Stimulated activated CD4-positive, alpha-beta T cell treated with anti-CD3 and anti-CD28 coated beads, Interleukin-1b, Interleukin-23, amount 100 ng/mL, for 24 hours (primary cell): ENCODE measurements at places on chromosomes 16 and 17.
A peak's percentile ranks its signal among the peaks of the same experiment; 100 is the strongest.

- no peak for DNase-seq
These were observed 170.5 kb downstream of the TANC2 start for GRCh38 chr17:63136369-63137012.

- DNase-seq: no peak
These were observed 109.8 kb downstream of the SLC39A11 start for GRCh38 chr17:72982680-72983079.

GRCh38 chr17:7781429-7781828 lies 52.6 kb upstream of the KDM6B start:
- DNase-seq: no peak

GRCh38 chr17:72139212-72139611 lies 18.4 kb downstream of the SOX9 start:
- no peak for DNase-seq

DNA sequence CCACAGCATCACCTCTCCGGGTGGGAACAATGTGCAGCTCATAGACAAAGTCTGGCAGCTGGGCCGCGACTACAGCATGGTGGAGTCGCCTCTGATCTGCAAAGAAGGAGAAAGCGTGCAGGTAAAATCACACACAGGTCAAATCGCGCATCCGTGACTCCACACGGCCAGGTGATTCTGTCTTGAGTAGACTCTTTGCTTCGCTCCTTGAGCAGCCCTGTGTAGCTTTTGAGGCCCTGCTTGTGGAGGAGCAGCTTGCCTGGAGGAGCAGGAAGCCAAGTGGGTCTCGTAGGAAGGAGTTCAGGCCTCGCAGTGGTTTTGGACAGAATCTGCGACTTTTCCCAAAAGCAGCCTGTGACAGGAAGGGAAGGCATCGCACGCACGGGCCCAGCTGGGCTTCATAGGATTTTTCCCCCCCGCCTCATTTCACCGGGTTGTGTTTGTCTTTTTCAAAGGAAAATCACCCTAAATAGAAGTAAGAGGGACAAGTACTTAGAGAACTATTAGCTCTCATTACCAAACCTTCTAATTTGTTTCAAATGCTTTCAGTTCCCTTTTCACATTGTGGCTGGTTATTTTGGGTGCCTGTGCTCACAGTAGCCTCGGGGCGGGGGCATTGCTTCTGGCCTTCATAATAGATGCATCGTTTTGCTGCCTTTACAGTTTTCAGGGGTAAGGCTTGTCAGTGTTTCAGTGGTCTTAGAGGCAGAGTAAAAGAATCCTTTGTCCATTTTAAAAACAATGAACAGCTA lies 71.5 kb downstream of the SEC14L1 start:
- DNase-seq: no peak

DNA sequence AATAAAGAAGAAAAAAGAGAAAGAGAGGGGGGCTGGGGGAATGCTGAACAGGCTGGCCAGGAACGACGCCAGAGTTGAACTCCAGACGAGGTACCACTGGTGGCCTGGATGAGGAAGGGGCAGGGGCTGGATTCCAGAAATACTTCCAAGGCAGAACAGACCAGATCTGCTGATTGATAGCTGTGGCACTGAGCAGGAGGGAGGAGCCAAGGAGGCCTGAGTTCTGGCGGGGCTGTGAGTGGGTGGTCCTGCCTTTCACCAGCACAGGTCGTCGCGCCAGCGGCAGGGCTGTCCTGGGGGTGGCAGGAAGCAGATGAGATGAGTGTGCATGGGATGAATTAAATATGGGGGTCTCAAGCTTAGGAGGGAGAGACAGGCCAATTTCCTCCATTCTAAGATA lies 5.5 kb downstream of the CCDC42 start:
- no peak for DNase-seq

DNA sequence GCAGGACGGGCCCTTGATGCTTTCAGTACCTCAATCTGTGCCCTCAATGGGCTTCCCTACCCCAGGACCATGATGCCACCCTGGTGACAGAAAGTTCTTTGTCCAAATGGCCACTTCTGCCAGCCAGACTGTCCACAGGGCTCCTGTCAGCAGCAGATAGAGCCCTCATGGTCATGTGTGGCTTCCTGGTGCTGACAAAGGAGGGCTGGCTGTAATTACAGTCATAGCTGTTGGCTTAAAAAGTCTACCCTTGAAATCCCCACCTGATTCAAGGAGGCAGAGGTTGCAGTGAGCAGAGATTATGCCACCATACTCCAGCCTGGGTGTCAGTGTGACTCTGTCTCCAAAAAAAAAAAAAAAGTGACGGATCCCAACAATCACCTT lies 3.3 kb downstream of the TRPV2 start:
- no peak for DNase-seq

GRCh38 chr16:11155284-11155806 lies 100.7 kb downstream of the SOCS1 start:
- no peak for DNase-seq

GRCh38 chr16:58037365-58038057 lies 12.0 kb downstream of the MMP15 start:
- DNase-seq: no peak

DNA sequence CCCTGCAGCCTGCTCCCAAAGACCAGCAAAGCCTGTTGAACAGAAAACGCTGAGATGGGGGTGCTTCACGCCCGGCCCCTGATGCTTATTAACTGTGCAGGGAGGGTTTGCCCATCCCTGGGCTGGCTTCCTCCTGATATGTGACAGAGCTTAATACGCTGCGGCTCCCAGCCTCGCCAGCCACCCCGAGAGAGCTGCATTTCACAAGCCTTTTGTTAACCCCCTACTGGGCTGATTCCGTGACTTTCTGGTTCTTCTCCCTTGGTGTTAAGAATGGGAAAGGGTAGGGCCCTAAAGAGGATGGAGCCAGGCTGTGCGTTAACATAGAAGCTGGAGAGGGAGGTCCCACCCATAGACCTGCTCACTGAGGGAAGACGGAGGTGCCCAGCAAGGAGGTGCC lies 211.8 kb downstream of the ENGASE start:
- no peak for DNase-seq

- no peak for DNase-seq
These were observed 156.5 kb downstream of the RGS9 start for GRCh38 chr17:65293584-65294180.

GRCh38 chr17:77722366-77722765 lies 236.1 kb upstream of the TNRC6C start:
- no peak for DNase-seq

DNA sequence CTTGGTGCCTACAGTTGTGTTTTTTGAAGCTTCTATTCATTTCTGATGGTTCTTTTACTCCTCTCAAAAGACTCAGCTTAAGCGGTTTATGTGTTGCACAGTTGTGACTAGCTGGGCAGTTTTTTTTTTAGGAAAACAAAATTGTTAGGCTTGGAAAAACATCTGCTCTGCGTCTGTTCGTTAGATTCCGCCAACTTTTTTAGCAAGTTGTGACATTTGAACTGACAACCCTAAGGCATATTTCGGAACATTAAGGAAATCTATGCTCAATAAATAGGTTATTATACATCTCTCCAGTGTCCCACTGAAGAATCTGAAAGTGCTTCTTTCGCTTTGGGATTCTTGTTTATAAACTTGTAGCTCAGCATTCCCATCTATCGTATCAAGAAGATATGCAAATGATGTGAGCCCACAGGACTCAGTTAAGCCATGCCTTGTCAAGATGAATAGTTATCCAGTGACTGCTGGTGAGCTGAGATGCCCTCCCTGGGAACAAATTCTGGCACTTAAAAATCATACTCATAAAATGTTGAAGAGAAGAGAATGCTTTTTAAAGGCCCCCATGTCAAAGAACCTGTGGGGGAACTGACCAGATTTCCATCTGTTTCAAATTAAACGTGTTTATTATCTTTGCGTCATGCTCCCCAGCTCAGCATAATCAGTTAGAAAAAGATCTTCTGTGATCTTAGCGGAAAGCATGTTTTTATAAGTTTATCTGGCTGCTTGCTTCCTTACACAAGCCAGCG lies 109.0 kb upstream of the FAM20A start:
- no peak for DNase-seq

- DNase-seq: no peak
These were observed 790.8 kb upstream of the SOX9 start for GRCh38 chr17:71330099-71330375.

DNA sequence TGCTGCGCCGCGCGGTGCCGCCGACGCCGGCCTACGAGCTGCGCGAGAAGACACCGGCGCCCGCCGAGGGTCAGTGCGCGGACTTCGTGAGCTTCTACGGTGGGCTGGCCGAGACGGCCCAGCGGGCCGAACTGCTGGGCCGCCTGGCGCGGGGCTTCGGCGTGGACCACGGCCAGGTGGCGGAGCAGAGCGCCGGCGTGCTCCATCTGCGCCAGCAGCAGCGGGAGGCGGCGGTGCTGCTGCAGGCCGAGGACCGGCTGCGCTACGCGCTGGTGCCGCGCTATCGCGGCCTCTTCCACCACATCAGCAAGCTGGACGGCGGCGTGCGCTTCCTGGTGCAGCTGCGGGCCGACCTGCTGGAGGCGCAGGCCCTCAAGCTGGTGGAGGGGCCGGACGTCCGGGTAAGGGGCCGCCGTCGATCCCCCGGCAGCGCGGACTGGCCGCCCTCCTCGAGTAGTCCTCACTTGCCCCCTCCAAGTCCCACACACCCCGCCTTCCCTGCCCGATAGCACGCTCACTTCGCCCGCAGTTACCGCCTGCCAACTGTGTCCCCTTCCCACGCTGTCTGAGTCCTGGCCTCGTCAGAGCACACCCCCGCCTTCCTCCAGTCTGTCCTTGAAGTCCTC lies 470 bp downstream of the MLYCD start:
- no peak for DNase-seq

GRCh38 chr17:32876417-32877163 lies at the start of gene MYO1D:
MYO1D (minus strand) TSS chr17:32877124; CDS start chr17:32876872, 252 bp downstream.
- peak; percentile 12 for DNase-seq

DNA sequence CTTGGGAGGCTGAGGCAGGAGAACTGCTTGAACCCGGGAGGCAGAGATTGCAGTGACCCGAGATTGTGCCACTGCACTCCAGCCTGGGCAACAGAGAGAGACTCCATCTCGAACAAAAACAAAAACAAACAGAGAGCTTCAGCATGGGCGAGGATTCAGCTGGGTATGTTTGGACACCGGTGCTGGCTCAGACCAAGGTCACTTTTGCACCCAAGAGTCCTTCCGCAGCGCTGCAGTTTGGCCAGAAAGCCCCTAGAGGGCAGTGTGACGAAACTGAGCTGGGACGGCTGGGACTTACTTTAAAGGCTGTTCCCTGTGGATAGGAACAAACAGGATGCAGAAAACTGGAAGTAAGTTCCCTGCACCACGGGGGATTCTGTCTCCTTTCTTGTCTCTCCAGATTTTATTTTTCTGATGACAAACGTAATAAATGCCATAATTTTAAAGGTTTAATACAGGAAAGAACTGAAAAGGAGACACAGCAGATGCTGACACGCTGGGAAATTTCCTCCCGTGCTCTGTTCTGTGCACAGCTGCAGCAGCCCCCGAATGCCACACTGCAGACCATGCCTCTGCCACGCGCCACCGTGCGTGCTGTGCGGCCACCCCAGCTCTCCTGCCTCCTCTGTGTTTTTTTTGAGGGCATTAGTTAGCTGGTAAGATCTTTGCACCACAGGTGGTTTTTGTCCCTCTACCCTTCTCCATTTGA lies 25.2 kb upstream of the USP36 start:
- DNase-seq: peak; percentile 42

DNA sequence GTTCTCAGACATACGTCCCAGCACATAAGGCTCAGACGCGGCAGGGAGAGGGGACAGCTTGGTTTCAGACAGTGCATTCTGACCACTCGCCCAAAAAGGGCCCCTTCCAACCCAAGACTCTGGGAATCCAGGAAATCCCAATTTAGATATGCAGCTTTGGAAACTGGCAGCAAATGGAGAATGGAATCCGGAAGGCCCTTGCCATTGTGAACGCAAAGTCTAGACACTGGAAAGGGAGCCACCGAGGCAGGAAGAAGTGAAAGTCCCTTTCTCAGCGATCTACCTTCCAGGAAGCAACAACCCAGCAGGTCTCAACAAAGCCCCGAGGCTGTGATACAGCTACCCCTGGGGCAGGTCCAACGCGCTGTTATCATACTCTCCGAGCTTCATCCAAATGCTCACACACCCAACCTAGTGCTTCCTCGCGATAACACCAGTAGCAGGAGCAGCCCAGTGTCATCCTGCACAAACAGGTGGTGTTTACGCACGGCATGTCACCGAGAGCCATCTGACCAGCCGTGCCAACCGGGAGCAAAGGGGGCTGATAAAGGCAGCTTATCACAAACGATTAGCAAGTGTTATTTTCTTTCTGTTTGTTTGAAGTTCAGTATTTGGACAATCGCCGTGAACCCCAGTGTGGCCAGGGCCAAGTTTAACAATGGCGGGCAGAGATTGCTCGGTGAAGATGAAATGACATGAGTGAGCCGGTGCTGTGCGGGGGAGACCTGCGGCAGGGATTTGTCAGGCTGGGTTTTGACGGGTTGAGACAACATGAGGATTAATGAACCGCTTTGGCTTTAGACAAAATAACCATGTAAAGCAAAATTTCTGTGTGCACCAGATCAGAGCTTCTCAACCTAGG lies 240.6 kb downstream of the FOXL1 start:
- no peak for DNase-seq

DNA sequence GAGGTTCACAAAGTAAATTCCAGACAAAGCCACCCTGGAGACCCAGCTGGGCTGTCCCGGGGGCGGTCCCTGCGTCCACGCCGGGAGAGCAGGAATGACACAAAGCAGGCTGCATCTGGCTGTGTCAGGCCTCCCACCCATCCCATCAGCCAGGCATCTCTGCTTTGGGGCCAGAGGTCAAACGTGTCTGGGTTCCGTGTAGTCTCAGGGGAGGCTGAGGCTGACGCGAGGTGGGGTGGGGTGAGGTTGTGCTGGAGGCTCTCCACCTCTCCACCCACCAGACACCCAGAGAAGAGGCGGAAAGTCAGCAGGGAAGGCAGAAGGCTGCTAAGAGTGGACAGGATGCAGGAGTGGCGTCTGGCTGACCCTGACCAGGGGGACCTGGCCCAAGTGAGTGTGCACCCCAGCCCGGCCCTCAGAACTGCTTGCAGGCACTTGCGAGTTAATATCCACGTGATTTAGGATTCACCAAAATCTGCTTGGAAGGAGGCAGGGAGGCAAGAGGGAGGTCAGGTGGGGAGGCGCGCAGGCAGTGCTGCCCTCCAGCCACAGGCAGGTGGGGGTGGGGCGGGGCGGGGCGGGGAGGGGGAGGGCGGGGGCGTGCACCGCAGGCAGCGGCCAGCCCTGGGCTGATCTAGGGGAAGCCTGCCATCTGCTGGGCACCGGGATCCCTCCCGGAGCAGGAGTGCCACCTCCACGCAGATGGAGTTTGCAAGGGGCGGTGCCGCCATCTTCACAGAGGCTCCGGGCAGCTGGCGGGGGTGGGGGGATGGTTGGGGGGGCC lies 44.3 kb downstream of the TBC1D16 start:
- DNase-seq: peak; percentile 77

- DNase-seq: no peak
These were observed 1.4 kb downstream of the STXBP4 start for GRCh38 chr17:54969658-54970572.

GRCh38 chr17:34843682-34844081 lies 117.6 kb downstream of the CCT6B start:
- no peak for DNase-seq
